ENCODE measurements at places on chromosomes 1 and 21.

DNA sequence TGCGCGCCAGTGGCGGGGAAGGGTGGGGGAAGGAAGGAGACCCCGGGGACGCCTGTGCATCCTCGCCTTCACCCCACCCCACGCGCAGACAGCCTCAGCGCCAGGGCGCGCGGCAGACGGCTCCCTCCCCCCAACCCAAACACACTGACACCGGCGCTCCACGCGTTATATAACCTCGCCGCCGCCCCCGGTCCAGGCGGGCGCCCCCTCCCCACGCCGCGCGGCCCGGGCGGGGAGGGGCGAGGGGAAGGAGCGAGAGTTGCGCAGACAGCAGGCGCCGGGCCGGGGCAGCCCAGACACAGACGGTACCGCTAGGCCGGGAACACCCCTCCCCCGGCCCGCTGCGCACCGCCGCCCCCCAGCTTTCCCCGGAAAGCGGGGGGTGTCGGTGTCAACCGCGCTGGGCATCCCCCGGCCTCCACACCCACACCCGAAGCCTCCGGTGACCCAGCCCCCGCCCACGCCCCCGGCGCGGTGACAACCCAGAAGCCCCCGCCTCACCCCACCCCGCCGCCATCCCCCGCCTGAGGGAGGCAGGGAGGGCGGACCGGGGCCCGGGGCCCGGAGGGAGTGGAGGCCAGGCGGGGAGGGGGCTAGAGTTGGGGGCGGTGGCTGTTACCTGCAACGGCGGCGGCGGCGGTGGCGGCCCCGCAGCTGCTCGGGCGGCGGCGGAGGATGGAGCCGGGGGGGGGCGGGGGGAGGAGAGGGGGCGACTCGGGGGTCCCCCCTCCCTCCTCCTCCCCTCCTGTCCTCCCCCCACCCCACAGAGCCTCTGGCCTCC is 432 bp downstream of the AKT3 start:
- DNase-seq, result peak; percentile 72

- peak; percentile 74 for DNase-seq
Measured at GRCh38 chr1:23417570-23417969, 7.0 kb downstream of the TCEA3 start.

DNA sequence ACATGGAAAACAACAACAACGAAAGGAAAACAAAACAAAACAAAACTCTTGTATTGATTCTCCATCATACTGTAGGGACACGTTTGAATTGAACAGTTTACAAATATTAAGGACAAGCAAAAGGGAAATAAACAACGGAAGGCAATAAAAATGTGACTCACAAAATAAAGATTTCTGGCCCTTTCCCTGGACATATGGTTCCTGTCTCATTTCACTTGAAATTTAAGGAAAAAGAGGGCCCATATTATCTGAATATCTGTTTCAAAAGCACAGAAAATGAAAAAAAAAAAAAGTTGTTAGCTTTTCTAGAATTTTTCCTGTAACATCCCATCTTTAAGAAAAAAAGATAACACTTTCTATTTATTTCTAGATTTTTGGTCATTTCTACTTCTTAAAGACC is 3.6 kb upstream of the PKN2 start:
- DNase-seq, result no peak

DNA sequence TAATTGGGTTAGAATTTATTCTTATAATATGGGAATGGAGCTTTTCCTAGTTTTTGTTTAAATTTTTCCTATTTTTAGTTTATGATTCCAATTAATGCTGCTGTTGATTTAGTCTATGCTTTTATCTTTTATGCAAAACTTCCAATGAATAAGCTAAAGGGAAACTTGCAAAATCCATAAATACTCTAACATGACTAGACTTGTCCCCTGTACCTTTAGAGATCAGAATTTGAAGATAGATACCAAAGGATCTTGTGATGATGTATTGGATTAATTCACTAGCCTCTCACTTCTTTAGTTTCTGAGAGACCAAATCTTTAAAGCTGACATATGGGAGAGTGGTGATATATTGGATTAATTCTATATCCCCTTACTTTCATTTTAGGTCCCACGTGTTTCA is 306.6 kb upstream of the PRMT6 start:
- DNase-seq, result no peak

- peak; percentile 25 for DNase-seq
Measured at GRCh38 chr1:39720094-39720999, 18.3 kb upstream of the PPIE start.

DNA sequence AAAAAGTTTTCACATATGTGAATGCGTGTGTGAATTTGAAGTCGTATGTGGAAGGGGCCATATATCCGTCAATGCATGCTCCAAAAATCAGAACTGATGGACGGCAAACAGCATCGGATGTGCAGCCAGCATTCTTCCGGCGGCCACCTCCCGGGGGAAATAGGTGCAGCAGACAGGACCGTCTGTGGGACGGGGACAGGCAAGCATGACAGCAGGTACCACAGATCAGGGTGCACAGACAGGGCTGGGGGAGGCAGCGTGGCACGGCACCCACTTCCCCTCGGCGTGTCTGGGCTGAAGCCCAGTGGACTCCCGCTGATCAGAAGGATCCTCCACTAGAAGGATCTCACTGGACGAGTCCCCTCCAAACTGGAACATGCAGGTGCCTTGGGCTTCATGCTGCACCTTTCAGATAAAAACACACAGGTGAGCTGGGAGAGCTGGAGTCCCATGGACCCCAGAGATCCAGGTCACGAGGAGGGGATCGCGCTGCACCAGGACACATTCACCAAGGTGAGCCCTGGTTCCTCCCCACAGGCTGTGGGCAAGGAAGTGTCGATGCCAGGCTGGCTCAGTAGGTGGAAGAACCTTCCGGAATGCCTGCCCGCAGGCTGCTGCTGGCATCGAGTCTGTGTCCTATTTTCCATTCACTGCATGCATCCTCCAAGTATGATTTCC is 25.3 kb downstream of the PDE9A start:
- no peak for DNase-seq

- DNase-seq, result no peak
Measured at GRCh38 chr1:16134906-16135305, 21.0 kb downstream of the EPHA2 start.

GRCh38 chr1:44777547-44777946 is 2.2 kb downstream of the RPS8 start:
- no peak for DNase-seq

DNA sequence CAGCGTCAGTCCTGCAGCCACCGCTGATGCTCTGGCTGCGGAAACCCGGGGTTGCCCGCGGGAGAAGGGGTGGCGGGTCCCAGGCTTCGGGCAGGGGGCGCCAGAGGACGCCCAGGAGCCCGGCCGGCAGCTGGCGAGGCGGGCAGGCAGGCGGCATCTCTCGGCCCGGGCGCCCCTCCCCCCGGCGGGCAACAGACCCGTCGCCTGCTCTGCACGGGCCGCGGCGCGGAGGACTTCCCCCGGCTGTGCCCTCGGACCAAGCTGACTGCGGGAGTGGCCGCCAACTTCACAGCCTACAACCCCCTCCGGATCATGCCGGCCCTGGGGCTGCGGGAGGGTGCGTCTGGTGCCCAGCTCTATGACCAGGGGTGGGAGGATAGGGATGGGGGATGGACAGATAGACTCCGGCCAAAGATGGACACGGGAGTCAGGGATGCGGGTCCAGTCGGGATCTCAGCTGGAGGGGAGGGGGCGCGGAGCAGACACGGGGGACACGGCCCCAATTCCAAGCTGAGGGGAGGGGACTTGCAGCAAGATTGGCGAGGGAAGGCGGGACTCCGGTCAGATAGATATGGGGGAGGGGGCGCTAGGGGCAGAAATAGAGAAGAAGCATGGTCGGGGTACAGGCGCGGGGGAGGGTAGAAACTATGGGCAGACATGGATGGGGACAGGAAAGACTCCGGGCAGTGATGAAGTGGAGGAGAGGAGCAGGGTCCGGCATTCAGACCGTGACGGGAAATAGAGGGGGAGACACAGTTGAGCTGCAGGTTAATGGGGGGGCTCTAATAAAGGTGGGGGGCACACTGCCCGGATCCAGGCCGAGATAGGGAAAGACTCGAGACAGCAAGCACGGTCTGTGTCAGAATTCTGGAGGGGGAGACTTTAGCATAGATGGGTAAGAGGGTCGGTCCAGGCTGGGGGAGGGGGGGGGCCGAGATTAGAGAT is 1.1 kb downstream of the ADGRB2 start:
- peak; percentile 81 for DNase-seq

DNA sequence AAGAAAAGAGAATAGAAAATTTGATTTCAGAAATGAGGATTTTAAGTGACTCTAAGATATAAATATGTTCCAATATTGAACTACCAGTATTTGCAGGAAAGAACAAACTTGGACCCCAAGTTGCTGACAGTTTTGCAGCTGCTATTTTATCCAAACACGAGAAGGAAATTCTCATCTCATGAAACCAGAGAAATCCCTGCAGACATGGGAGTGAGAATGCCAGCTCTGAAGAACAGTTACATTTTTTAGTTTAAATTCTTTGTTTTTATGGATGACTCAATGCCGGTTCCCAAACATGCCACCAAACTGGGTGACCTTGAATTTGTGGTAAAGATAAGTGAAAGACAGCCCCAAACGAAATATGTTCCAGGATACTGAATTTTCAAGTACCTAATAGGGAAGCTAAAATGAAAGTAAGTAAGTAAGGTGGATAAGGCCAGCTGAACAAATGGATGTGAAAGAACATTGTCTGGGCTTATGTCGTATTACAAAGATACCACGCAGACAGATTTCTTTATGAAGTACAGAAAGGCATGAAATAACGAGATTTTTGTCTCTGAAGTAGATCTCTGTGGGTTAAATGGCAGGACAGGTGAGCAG is 19.9 kb downstream of the TLR5 start:
- DNase-seq, result no peak

DNA sequence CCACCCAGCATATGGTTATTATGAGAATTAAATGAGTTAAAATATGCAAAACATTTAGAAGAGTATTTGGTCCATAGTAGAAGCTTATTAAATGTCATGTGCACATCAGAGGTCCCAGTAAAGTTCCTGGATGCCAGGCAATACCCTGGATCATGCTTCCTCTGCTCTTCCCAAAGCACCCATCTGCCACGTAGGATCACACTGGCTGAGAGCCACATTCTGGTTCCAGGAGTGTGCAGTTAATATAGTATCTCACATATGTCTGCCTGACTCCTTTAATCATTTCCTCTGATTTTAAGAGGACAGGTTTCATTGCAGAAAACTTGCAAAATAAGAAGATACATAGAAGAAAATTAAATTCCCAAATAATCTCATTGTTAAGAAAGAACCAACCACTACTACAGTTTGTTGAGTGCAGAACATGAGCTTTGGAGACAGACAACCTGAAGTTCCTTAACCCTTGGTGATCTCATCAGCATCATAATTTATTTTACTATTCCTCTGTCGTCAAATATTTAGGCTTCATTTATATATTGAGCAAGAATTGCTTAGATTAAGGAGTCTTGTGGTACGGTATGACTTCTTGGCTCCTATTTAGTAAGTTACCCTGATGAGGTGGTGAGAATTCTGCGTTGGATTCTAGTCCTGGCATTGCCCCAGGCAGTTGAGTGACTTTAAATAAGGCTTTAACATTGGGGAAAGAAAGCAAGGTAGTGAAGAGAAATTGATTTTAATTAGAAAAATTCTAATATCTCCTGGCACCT is 12.3 kb downstream of the SGIP1 start:
- no peak for DNase-seq

GRCh38 chr1:74731399-74732052 is 1.3 kb downstream of the CRYZ start:
- no peak for DNase-seq

DNA sequence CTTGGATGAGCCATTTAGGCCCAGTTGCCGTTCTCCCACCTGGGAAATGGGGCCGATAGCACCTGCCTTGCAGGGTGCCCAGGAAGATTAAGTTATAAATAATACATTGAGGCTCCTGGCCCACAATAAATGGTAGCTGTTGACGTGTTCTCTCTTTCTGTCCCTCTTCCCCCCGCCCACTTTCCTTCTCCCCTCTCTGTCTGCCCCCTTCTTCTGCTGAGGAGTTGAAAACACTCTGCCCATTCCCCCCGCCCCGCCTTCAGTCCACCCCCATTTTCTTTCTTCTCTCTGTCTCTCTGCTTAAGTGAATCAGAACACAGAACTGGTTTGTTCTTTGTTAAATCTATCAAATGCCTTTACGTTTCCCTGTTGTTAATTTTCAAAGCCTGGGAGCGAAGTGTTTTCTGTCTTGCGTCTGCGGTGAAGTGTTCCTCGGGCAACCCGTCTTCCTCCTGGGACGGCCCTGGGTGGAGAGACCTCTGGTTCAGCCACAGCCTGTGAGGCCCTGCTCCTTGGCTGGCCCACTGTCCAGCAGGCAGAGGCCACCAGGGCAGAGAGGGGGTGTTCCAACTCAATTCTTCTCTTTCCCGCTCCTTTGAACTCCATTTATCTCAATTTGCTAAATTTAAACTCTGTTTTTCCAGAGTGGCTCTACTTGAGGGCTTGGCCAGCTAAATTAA is 29.3 kb upstream of the SELENON start:
- no peak for DNase-seq

DNA sequence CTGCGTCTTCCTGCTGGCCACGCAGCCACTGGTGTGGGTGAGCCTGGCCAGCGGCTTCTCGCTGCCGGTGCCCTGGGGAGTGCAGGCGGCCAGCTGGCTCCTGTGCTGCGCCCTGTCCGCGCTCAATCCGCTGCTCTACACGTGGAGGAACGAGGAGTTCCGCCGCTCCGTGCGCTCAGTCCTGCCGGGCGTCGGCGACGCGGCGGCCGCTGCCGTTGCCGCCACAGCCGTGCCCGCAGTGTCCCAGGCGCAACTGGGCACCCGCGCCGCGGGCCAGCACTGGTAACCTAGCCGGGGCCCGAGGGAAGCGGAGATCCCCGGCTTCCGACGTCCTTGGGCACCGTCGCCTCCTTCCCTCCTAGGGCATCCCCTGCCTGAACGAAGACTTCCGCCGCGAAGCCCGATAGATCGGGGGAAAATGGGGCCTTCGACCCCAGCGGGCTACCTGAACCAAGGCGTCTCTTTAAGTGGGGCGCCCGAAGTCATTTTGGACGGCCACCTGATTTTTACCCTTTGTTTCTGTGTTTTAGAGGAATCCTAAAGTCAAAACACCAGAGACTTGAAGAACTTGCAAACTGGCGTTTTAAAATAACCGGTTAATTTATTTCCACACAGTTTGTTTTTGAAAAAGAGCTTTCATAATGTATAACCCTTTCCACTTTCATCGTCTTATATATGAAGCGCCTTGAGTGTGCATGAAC is 2.0 kb downstream of the GPR88 start:
- DNase-seq, result peak; percentile 21

GRCh38 chr1:211336775-211337174 is 10.1 kb downstream of the TRAF5 start:
- peak; percentile 83 for DNase-seq

- no peak for DNase-seq
Measured at GRCh38 chr1:13663969-13664368, 36.0 kb upstream of the PRDM2 start.

GRCh38 chr1:18234790-18235242 is 127.2 kb downstream of the IGSF21 start:
- DNase-seq, result peak; percentile 76

- no peak for DNase-seq
Measured at GRCh38 chr1:8711151-8711550, 106.3 kb downstream of the RERE start.

GRCh38 chr1:152515434-152515783 is 1.1 kb downstream of the CRCT1 start:
- DNase-seq, result no peak

GRCh38 chr1:10888791-10889649 is 92.6 kb upstream of the CASZ1 start:
- no peak for DNase-seq
